ENCODE measurements at places on chromosomes 4 and X. TPM values are rescaled to one million over a fixed set of nuclear protein-coding genes. Genes with fewer than 3 reads are reported as not detected.

Gene PPEF2
- not detected for total RNA-seq

Gene GPR119
- total RNA-seq, result not detected

Gene BRS3
- total RNA-seq, result not detected

Gene FNIP2
- 32.1 TPM for total RNA-seq

DNA sequence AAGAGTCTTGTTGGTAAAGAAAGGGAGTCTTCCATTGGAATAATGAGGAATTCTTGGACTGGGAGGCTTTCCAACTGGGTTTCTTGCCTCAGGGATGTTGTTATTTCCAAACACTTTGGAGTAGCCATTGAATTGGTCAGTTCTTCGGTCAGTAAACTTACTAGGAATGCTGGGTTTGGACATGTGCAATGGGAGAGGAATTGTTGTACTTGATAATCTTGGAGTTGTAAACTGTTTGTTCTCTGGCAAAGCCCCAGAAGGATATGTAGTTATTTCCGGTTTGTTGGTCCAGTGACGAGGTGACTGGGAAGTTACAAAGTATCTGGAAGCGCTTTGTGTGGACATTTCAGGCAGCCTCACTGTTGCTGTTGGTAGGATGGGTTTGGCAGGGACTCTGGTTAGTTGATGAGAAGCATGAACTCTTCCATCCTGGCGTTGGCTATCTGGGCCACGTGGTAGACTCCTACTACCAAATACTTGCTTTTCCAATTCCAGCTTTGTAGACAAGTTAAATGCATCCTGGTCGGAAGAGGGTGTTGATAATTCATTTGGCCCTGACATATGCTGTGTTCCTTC is 25.9 kb downstream of the MXRA5 start:
- no peaks in the 10 kb centered on the region for H3K4me1 ChIP-seq
- no peaks in the 10 kb centered on the region for H3K27me3 ChIP-seq
- no peak for DNase-seq
- H3K4me3 ChIP-seq, result no peak overlapping the region

- peak overlapping the region; percentile 95 for H3K27ac ChIP-seq
- peak overlapping the region; percentile 84 for H3K4me3 ChIP-seq
- no peaks in the 10 kb centered on the region for H3K36me3 ChIP-seq
- no peaks in the 10 kb centered on the region for H3K27me3 ChIP-seq
Observed at GRCh38 chr4:39045827-39046221, 13.6 kb upstream of the TMEM156 start.

GRCh38 chr4:172897046-172897445 is 271.6 kb upstream of the GALNT7 start:
- no peak for DNase-seq
- peaks cover 9% of the 10 kb centered on the region for H3K36me3 ChIP-seq
- H3K4me1 ChIP-seq, result peaks cover 12% of the 10 kb centered on the region
- no peak overlapping the region for H3K4me3 ChIP-seq
- H3K27me3 ChIP-seq, result no peaks in the 10 kb centered on the region

GRCh38 chr4:144644368-144645101 is 1.4 kb upstream of the HHIP start:
- H3K27me3 ChIP-seq, result peaks cover 33% of the 10 kb centered on the region
- H3K27ac ChIP-seq, result no peak overlapping the region

DNA sequence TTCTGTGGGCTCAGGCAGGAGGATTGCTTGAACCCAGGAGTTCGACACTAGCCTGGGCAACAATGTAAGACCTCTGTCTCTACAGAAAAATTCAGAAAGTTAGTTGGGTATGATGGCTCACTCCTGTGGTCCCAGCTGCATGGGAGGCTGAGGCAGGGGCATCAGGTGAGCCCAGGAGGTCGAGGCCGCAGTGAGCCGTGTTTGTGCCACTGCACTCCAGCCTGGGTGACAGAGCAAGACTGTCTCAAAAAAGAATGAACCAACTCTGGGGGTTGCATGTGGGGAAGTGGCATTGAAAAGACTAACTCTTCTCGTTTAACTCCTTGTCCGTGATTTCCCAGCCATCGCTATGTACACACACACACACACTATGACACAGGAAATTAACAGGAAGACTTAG is 26.9 kb downstream of the ENOPH1 start:
- no peaks in the 10 kb centered on the region for H3K4me1 ChIP-seq
- no peak for DNase-seq
- no peak overlapping the region for H3K4me3 ChIP-seq
- no peak overlapping the region for H3K27ac ChIP-seq
- no peaks in the 10 kb centered on the region for H3K27me3 ChIP-seq
- H3K36me3 ChIP-seq, result peaks cover 22% of the 10 kb centered on the region

GRCh38 chr4:2261110-2261852 is 628 bp downstream of the MXD4 start:
- H3K27ac ChIP-seq, result no peak overlapping the region
- no peaks in the 10 kb centered on the region for H3K36me3 ChIP-seq
- H3K4me3 ChIP-seq, result peak overlapping the region; percentile 72
- H3K4me1 ChIP-seq, result peaks cover 12% of the 10 kb centered on the region
- H3K27me3 ChIP-seq, result no peaks in the 10 kb centered on the region

- no peak for DNase-seq
- H3K27me3 ChIP-seq, result no peaks in the 10 kb centered on the region
- H3K27ac ChIP-seq, result no peak overlapping the region
- H3K4me3 ChIP-seq, result no peak overlapping the region
- no peaks in the 10 kb centered on the region for H3K36me3 ChIP-seq
Observed at GRCh38 chr4:17112292-17112659, 213.8 kb upstream of the LDB2 start.

GRCh38 chr4:98094118-98094517 is 49.2 kb downstream of the STPG2 start:
- no peak overlapping the region for H3K27ac ChIP-seq
- DNase-seq, result no peak
- no peak overlapping the region for H3K4me3 ChIP-seq
